ENCODE measurements at places on chromosomes 5 and 9. TPM values are rescaled to one million over a fixed set of nuclear protein-coding genes. Genes with fewer than 3 reads are reported as not detected.

The CNOT6 gene
- total RNA-seq, result 32.0 TPM

GRCh38 chr5:151637676-151638075, 46.5 kb upstream of the FAT2 start:
- peaks cover 2% of the 10 kb centered on the region for H3K4me1 ChIP-seq
- no peak overlapping the region for H3K27ac ChIP-seq
- no peak overlapping the region for H3K4me3 ChIP-seq

The SPINK6 gene
- total RNA-seq, result not detected

The KCNT1 gene
- not detected for total RNA-seq

All from activated CD4-positive, alpha-beta memory T cell treated with anti-CD3 and anti-CD28 coated beads for 36 hours (primary cell).